ENCODE measurements at places on chromosomes 16 and 17.

- no peak for DNase-seq
These were observed 81.0 kb downstream of the VPS53 start for GRCh38 chr17:633641-634101.

GRCh38 chr17:72113751-72114150 lies 7.1 kb upstream of the SOX9 start:
- DNase-seq = no peak

GRCh38 chr16:54106057-54106456 lies 180.5 kb downstream of the IRX3 start:
- DNase-seq = peak; percentile 72

DNA sequence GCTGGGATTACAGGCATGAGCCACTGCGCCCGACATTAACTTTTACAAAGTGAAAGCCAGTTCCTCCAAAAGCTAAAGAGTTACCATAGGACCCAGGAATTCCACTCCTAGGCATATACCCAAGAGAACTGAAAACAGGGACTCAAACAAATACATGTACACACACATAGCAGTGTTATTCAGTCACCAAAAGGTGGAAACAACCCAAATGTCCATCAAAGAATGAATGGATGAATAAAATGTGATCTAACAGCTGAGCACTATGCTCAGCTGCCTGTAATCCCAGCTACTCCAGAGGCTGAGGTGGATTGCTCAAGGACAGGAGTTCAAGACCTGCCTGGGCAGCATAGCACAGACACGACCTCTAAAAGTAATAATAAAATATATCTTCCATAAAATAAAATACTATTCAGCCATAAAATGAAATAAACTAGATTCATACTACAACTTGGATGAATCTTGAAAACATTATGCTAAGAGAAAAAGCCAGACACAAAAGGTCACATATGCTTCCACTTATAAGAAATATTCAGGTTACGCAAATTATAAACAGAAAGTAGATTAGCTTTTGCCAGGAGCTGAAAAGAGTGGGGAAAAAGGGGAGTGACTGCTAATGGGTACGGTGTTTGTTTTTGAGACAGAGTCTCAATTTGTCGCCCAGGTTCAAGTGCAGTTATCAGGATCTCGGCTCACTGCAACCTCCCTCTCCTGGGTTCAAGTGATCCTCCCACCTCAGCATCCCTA lies 9.3 kb upstream of the USP7 start:
- DNase-seq = no peak

- peak; percentile 97 for DNase-seq
These were observed 146.1 kb downstream of the SEC14L1 start for GRCh38 chr17:77286641-77287431.

DNA sequence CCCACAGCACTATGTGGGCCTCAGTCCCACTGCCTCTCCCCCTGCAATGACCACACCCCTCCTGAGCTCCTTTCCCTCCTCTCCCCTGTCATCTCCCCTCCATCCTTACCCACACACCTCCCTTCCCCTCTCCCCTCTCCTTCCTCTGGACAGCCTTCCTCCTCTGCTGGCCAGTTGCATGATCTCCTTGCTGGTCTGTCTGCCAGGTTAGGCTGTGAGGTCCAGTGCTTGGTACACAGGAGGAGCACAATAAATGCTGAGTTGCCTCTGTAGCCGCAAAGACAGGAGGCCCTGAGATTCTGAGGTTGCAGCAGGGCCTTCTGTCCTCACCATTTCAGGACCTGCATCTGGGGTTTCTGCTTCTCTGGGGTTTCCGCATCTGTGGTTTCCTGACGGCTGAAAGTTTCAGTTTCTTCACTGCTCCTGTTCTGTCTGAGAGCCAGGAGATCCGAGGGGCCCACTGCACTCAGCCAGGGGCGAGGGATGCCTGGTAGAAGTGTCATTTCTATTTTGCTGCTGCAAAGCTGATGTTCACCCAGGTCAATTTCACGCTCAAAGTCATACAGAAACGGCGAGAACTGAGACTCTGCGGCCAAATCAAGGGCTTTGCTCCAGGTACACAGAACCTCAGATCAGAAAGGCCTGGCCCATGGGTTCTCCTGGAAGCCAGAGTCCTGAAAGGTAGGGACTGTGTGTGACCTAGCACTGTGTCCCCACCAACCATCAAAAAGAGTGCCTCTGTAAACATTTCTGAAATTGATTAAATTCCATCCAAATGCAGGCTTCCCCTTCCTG lies 4.6 kb upstream of the SLC12A3 start:
- DNase-seq = no peak

- no peak for DNase-seq
These were observed 23.3 kb downstream of the PHF12 start for GRCh38 chr17:28928061-28928460.

Measured in NCI-H69 (cell line).